ENCODE measurements at places on chromosomes 2 and 18. TPM values are rescaled to one million over a fixed set of nuclear protein-coding genes. Genes with fewer than 3 reads are reported as not detected.

The CFC1 gene
- not detected for total RNA-seq

The UNC80 gene
- not detected for total RNA-seq

The RPRM gene
- 0.09 TPM for total RNA-seq

The BOK gene
- total RNA-seq, result 33.8 TPM

The TWIST2 gene
- total RNA-seq, result 8.6 TPM

The CREG2 gene
- total RNA-seq, result 9.9 TPM

The GPAT2 gene
- not detected for total RNA-seq

The SPRED2 gene
- 34.9 TPM for total RNA-seq

The TPO gene
- total RNA-seq, result not detected

The ADD2 gene
- total RNA-seq, result 22.3 TPM

The VWC2L gene
- not detected for total RNA-seq

The SERPINB10 gene
- not detected for total RNA-seq

The DCC gene
- not detected for total RNA-seq

The ANKRD30BL gene
- not detected for total RNA-seq

The CCDC85A gene
- total RNA-seq, result 0.12 TPM

The DLX1 gene
- total RNA-seq, result 3.2 TPM

The KCNG2 gene
- total RNA-seq, result not detected

The ZNF2 gene
- 2.4 TPM for total RNA-seq

Data from A549 treated with ZK216348 at 1 μM for 4 hours (cell line).